Kidney glomerular epithelial cell (primary cell): ENCODE measurements at places on chromosomes 1 and 21.

GRCh38 chr1:13808729-13809131, 108.7 kb downstream of the PRDM2 start:
- DNase-seq: no peak

GRCh38 chr21:34797921-34798535, 129.2 kb downstream of the CLIC6 start:
- no peak for DNase-seq

DNA sequence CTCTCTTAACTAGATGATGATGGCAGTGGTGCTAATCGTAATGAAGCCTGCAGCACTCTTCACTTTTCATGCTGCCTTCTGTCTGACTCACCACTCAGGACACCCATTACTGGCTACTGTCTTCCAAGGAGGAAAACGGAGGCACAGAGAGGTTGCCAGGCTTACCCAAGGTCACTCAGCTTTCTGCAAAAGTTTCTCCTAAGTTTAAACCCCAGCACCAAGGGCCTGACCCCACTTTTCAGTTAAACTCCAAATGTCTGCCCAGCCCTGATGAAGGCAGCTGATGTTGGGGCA, 78.1 kb upstream of the RUNX3 start:
- no peak for DNase-seq

DNA sequence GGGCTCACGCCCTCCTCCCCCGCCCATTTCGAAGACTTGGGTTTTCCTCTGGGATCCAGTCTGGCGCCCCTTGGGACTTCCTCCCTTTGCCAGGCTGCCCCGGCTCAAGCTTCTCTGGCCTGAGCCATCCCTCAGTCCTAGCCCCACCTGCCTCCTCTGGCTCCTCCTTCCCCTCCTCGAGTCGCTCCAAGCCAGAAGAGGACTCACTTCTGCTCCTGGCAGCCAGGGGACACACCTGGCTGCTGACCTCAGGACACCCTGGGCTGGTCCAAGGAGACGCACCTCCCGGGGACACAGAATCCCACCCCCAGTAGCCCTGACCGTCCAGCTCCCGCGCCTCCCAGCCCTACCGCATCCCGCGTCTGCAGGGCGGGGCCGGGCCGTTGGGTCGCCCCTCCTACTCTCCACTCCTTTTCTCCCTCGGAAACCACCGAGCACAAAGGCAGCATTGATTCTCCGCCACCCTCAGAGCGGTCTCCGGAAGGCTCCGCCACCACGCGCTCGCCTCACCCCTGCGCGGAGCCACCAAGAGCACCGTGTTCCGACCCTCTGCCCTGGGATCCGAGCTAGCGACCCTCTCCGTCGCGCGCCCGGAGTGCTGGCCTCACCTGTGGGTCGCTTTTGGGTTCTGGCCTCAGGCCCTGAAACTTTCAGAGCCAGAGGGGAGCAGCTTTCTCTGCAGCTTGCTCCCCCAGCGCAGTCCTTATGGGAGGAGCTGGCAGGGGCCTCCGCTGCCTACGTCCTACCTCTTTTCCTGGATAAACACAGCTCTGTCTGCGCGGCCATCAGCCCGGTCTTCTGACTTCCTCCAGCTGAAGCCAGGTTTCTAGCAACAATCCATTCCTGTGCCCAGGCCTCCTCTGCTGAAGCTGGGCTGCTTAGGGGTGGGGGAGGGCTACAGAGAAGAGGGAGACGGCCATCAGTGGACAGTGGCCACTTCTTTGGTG, at the start of gene C2CD4D:
Gene C2CD4D, minus strand, starts transcription at position 364 of the 947 bp plus-strand sequence. CDS start 831 bp downstream, outside the sequence.
- no peak for DNase-seq

GRCh38 chr1:107538502-107538901, 397.7 kb downstream of the NTNG1 start:
- DNase-seq: no peak

DNA sequence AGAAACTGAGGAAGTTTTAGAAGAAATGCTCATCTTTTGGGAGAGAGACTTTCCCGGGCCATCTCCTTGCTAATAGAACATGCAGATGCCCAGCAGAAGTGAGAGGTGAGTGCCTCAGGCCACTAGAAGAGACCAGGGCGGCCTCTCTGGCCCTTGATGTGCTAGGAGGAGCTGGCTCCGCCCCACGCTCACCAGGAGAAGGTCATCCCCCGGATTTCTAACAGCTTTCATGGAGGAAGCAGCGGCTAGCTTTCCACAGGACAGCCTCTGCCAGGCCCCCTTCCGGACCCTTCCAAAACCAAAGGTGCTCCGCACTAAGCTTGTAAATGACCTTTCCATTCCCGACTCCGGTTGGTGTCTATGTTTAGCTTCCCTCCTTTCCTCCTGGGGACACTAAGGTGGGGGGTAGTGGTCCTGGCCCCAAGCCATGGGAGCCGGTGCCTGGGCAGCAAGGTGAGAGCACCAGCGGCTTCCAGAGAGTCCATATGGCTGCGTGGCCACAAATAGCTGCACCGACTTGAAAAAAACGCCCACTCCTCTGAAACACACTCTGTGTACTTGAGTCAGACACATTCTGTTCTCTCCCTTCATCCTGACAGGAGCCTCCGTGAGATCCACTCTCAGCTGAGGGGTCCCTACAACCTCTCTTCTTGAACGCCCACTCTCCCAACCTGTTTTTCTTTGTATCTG, 249.9 kb downstream of the TNR start:
- no peak for DNase-seq

GRCh38 chr1:86345042-86345441, 51.1 kb downstream of the ODF2L start:
- DNase-seq: no peak

DNA sequence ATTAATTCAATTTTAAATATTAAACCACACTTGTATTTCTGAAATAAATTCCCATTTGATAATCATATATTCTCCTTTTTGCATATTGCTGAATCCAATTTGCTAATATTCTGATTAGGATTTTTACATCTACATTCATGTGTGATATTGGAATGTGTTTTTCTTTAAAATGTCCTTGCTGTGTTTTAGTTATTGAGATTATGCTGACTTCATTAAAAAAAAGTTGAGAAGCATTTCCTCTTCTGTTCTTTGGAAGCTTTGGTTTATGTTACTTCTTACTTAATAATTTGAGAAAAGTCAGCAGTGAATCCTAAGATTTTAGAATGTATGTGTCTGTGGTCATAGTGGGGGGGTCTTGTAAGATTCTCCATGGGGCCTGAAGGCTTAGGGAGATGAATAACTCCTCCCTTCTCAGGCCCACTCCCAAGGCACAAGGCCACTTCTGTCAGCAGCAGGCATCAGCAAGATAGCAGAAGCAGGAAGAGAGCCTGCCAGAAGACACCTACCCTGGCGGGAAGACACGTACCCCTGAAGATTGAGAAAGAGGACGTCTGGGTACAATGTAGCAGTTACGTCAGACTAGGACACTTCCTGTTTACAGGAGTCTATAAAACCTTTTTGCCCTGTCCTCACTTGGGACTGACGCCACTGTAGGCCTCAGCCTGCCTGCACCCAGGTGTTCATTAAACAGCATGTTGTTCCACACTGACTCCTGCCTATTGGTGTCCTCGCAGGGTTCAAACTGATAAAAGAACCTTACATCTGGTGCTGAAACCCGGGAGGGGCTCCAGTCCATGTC, 56.9 kb downstream of the ODF2L start:
- no peak for DNase-seq

DNA sequence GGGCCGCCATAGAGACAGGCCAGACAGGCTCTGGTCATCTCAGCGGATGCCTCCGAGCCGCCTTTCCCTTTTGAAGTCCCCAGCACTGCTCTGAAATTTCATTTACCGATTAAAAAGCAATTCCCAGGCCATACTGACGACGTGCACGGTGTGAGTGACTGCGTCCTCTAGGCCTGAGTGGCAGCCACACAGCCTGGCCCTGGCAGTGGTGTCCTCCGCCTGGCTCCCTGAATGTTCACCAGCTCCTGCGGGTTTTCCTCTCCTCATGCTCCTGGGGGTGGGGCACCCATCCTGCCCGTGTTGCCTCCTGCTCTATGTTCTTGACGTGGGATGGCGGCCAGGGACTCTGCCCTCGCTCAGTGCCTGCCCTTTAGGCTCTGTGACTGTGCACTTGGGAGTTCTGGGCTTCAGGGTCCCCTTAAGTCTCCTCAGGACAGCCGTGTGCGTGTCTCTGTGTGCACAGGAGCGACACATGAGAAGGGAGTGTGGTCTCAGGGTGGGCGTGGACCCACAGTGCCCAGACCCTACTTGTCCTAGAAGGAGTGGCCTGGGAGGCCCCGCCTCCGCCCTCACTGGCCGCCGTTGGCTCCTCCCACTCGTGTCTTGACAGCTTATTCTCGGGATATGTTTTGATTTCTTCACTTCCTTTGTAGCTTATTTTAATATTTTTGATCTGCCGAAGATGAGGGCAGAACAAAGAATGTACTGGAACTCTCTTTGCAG, 3.6 kb downstream of the SKI start:
- peak; percentile 49 for DNase-seq

DNA sequence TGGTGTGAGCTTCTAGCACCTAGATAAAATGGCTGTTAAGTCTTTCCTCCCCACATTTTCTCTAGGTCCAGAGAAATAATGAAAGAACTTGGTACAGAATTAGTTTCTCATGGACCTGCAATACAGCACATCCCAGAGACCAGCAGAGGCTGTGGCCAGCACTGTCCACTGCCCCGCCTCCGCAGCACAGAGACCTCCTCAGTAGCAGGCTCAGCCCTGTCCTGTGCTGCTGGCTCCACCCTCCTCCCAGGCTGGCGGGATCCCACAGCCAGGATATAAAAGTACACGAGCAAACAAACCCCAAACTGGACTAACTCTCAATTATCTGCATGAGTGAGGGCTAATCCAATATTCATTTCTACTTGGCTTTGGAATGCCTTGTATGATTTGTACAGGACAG, 401.5 kb downstream of the RPS6KC1 start:
- DNase-seq: no peak

DNA sequence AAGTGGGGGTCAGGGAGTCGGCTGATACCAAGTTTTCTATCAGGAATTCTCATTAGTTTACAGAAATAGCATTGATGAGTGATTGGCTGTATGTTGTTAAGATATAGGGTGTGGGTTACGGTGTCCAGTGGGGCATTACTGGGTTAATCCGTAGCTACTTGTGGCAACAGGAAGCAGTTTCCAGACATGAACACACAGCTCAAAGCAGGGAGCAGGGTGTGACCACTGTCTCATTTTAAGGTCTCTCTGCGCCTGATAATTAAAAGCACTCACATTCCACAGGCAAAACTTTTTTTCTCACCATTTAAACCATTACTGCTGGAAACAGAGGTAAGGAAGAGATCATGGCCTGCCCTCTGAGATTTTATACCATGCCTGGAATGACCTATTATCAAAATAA, 114.9 kb downstream of the SIK1 start:
- no peak for DNase-seq

DNA sequence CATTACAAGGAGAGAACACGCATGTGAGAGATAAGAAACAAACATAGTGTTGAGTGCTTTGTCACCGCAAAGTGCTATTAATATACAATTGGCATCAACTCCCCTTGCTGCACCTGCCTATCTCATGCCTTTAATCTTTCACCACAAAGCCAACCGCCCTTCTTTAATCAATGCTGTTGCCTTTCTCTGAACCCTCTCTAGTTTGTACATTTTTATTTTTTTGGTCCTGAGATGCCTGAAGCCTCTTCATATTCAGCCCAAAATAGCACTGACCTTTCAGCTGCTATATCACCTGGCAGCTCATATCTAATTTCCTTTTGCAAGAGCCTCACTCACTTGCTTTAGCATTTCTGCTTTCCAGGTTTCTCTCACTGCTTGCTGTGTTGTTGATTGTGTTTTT, 504.7 kb downstream of the NUF2 start:
- no peak for DNase-seq

DNA sequence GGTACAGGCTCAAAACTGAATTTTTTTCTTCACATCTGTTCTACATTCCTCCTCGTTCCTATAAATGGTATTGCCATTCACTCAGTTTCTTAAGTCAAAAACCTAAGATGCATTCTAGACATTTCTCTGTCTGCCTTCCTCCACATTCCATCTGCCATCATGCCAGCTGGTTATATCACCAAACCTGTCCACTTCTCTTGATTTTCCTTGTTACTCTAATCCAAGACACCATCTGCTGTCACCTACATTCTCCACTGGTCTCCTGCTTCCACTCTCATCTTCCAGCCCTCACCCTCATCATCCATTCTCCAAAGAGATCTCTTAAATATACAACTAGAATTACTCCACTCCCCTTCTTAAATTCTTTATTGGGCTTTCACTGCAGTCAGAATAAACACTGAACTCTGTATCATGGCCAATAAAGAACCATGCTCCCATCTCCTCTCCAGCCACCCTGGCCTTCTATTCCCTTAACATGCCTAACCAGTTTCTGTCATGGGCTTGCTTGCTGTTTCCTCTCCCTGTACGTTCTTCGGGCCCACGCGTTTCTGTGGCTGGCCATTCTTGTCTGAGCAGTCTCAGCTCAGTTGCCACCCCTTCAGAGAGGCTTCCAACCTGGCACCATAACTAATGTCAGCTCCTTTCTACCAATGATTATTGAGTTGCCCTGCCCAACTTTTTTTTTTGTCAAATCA, 278.3 kb downstream of the ST6GALNAC3 start:
- DNase-seq: no peak

GRCh38 chr1:227557962-227558725, 5.2 kb upstream of the ZNF678 start:
- DNase-seq: no peak

DNA sequence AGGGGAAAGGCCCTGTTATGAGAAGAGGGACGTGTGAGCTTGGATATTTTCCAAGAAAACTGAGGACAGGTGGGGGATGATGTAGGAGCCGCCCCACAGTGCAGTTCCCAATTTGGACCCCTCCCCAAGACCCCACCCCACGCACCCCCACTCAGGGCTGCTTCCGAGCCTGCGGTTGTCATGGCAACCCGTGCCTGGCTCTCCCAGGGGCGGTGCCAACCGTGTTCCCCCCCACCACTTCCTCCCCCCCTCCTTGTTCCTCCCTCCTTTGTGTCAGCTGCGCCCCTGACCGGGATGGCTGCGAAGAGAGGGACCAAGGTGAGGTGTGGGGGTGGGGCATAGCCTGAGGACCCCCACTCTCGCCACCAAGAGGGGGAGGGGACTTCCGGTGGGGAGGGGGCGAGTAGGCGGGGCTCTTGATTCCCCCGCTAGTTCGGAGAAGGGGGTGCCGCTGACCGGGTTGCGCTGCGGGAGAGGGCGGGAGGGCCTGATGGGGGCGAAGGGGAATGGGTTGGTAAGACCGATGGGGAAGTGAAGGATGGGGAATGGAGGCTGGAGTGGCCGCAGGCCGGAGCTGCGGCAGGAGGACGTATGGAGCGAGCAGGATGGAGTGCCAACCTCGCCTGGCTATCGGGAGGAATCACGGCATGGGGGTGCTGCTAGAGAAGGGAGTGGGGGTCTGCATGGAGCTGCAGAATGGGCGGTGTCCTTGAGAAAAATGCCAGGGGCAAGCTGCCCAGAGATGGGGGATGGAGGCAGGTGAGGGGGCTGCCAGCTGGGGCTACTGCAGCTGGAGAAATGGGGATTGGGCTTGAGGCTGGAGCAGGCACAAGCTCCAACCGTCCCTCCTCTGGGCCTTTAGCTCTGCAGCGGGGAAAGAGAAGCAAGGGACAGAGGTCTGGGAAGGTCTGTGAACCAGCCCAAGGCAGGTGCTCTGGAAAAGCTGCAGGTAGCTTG, 953 bp downstream of the TRIM46 start:
- DNase-seq: no peak

DNA sequence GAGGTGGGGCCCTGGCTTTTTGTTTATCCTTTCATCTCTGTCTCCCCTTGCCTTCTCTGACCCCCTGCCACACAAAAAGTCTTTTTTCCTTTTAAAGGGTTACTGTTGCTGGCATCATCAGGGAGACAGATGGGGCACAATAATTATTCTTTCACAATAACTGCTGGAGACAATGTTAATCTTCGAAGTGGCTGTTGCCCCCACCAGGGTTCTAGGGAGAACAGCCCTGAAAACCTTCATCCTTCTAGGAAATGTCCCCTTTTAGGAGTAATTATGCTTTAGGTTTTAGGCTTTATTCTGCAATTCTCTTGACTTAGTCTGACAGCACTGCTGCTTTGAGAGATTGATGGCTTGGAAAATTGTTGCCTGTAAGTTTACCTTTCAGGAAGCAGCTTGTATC, 150.0 kb downstream of the NOS1AP start:
- DNase-seq: no peak
